ENCODE measurements at places on chromosomes 2 and 18.
A peak's percentile ranks its signal among the peaks of the same experiment; 100 is the strongest.

GRCh38 chr18:58579561-58580047, 49.3 kb downstream of the ALPK2 start:
- no peak for DNase-seq

- DNase-seq = no peak
These were observed 179.0 kb upstream of the HAAO start for GRCh38 chr2:42971381-42971780.

DNA sequence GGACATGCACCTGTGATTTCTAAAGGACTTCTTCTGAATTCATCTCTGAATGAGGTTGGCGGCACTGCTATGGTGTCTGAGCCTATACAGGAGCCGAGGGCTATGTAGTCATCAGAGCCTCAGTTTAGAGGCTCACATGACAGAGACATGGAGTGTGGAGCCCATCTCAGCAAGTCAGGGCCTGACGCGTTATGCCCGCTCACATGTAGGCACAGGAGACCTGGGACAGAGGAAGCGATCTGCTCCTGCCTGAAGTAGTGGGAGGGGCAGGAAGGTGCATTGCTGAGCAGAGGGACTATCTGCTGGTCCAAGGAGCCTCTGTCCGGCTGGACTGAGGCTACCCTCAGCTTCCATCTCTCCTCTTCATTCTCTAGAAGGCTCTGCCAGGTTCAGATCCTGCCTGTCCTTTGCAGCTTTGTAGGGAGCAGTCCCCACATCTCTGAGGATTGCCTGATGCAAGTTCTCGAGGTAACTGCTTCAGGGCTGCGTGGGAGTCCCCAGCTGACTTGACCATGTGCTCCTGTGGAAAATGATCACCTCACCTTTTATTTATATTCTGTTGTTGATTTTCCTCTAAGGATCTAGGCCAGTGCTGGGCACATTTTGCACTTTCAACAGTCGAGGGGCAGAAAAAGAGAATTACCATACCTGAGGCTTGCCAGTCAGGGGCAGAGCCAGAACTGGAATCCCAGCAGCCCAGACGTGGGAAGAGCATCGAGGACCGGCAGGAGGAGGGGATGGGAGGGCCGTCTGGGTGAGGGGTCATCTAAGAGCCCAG, 16.6 kb downstream of the KLHL29 start:
- no peak for DNase-seq

DNA sequence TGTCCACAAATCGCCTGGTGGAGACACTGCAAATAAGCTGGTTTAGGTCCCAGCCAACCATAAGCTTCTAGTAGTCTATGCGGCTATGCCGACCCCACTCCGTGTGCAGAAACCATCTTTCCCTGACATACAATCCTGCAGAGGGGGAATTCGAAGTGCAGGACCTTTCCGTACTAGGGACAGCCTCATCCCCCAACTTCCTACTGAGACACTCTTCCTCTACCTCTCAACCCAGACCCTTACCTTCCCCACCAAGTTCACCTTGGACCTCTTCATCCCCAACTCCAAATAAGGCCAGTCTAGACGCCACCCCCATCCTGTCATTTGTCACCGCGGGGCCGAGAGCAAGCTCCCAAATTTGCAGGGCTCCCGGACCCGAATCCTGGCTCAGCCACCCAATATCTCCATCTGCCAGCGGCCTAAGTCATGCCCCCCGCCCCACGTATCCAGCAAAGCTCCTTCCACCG, 496 bp downstream of the SUCLG1 start:
- peak; percentile 4 for DNase-seq

- DNase-seq = peak; percentile 46
These were observed 22.4 kb downstream of the CYP27C1 start for GRCh38 chr2:127197475-127198385.

DNA sequence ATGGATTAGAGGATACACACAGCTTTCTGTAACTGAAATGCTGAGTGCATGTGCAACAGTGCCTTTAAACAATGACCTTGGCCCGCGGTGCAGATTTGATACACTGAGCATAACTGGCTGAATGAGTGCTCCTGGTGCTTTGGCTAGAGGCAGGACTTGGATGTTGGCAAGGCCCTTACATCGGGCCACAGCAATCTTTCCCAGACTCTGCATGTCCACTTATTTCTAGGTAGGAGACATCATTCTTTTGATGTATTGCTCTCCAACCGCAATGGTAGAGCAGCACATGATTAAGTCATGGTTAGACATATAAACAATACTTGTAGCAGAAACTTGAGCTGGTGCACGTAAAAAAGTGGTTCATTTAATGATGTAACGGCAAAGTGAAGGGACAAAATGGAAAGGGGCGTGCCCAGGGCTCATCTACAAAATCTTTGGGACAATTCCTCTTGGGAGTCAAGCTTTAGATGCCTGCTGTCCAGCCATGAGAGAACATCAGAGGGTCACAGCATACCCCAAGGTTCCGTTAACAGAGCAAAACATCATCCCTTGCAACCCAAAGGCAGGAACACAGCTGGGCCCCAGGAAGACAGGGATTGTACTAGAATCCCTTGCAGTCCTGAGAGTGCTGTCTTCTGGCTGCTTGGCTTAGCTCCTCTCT, 43.4 kb downstream of the RAB31 start:
- no peak for DNase-seq

DNA sequence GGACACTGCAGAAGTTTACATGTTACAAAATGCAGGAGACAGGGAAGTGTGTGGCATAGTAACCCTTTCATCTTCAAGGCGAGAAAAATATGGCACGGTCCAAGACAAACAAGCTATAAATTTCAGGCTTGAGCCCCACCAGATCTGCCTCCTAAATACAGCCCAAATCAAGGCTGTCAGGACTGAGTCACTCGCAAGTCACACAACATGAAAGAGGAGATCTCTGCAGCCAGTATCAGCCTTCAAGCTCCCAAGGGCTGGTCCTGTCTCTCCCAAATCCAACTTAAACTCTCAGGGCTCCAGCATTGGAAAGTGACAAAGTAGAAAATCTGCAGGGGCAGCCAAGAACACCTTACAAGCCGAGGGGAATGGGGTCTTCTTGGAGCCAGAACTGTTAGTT, 106.3 kb upstream of the GATA6 start:
- no peak for DNase-seq

DNA sequence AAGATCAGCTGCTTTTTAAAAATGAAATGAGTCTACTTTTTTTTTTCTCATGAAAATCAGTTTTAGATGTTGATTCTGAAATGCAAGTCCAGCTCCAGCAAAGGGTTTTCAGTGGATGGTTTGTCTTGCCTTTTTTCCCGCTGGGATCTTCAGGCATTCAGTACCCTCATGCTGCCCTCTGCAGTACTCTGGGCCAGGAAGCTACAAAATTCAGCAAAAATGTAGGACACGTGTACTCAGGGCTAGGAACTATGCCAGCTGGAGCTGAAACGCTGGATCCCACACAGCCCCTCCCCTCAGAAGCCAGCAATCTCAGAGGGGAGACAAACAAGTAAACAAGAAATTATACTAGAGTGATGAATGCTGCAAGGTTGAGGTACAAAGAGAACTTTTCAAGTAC, 97.3 kb downstream of the MMADHC start:
- no peak for DNase-seq

GRCh38 chr18:3667255-3668137, 217.5 kb downstream of the TGIF1 start:
- no peak for DNase-seq

GRCh38 chr18:79877163-79878091, 74.0 kb downstream of the SLC66A2 start:
- DNase-seq = no peak

GRCh38 chr18:13989199-13989598, 73.9 kb upstream of the MC2R start:
- no peak for DNase-seq

- DNase-seq = no peak
These were observed 99.5 kb downstream of the MAIP1 start for GRCh38 chr2:200054681-200055468.

DNA sequence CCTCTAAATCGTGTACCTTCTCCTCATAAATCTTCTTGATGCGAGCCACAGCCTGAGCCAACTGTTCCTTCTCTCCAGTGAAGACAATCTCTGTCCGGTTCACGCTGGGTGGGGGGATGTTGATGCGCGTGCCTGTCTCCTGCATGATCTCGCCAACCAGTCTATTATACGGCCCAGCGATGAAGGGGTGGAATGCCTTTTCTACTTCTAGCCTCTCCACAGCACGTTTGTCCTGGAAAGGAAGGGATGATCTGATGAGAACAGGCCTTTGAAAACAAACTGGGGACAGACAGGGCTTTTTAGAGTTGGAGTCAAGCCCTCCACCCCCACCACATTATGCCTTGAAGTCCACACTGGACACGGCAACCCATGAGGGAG, 59.3 kb downstream of the HDLBP start:
- DNase-seq = no peak

- DNase-seq = no peak
These were observed 36.2 kb downstream of the DIPK1C start for GRCh38 chr18:74420926-74421325.

- no peak for DNase-seq
These were observed 78.2 kb downstream of the TCF4 start for GRCh38 chr18:55509631-55510324.

GRCh38 chr18:48802543-48803290, 148.0 kb downstream of the SMAD7 start:
- no peak for DNase-seq

GRCh38 chr2:112451317-112451716, 17.9 kb upstream of the RGPD8 start:
- DNase-seq = no peak

- no peak for DNase-seq
These were observed 105.5 kb upstream of the CCDC68 start for GRCh38 chr18:55064760-55065159.

- DNase-seq = no peak
These were observed 727.9 kb upstream of the LINC00305 start for GRCh38 chr18:64876833-64877232.

DNA sequence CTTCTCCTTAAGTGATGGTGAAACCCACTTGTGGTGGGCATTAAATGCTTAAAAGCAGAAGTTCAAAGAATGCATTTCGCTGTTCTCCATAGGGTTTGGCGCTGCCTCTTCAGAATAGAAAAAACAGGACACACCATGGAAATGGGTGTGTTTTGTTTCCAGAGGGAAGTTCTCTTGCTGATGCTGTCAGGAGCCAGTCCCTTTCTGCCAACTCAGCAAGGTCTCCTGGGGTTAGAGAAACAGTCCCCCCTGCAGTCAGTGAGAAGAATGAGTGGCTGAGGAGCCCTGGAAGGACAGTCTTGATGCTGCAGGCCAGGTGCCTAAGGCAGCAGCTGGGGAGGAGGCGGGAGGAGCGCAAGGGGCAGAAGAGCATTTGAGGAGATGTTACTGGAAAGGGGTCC, 37.8 kb upstream of the ASAP2 start:
- DNase-seq = no peak

DNA sequence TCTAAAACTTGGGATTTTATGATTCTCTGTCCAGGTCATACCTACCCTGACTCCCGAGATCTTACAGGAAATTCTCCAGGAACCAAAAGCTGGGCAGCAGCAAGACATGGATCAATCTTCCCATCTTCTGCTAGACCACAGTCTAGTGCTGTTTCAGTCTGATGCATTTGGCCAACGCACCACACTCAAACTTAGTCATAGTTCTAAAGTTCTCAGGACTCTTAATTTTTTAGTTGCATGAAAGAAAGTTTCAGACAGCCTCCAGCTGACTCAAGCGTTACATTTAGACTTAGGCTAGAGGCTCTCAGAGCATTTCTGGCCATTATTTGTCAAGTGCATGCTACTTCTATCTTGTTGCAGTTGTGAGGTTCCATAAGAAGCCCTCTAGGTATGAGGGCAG, 230.1 kb upstream of the CCDC150 start:
- DNase-seq = no peak

DNA sequence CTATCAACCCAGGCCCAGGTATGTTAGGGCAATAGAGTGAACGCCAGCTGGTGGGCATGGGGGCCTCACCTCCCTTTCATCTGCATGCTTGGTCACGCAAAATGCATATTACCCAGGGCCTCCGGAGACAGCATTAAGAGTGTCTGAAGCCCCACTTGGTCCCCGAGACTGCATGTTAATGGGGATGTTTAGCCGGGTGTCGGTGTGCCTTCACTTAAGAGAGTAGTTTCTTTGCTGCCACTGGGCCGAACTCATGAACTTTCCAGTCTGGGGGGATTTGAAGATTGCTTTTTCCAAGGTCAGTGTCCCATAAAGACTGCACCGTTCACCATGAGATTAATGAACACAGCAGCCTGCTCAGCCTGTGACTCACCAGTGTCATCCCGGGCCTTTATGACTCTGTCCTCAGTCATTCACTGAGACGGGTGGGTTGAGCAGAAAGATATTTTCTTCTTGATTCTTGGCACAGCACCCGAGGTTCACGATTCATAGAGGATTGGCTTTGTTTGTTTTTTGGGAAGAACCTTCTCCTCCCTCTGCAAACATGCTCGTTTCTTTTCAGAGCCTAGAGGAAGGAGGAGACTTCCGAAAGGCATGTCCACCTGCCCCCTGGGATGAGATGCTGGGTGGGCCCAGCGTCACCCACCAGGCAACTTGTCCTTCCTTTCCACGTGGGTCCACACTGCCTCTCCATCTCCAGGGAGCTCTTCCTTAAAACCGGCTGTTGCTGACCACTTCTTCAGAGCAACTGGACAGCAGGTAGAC, 199.1 kb downstream of the GLI2 start:
- DNase-seq = no peak

GRCh38 chr2:11411244-11411643, 54.7 kb downstream of the E2F6 start:
- no peak for DNase-seq

DNA sequence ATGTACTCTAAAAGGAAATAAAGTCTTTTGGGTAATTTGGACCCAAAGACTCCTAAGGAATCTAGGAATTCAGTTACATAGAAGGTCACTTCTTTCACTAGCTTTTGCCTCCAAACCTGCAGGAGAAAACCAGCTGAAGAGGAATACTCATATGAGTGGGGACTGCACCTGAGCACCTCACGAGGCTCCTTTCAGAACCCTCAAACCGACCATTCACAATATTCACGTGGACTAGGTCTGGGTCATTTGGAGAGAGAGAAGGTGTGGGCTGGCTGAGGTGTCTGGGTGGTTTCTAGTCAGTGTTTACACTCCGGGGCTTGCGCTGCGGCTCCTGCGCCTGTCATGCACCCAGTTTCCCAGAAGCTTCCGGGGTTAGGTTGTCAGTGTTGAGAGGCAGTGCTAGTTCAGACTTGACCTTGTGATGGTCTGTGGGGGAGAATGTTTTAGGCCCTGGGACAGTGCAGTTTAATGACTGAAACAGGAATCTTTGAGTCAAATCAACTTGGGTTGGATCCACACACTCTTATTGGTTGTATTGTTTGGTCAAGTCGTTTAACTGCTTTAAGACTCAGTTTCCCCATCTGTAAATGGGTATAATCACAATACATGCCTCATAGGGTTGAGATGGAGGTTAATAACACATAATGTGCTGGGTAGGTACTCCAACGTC, 78.4 kb downstream of the LIMS1 start:
- DNase-seq = peak; percentile 54

DNA sequence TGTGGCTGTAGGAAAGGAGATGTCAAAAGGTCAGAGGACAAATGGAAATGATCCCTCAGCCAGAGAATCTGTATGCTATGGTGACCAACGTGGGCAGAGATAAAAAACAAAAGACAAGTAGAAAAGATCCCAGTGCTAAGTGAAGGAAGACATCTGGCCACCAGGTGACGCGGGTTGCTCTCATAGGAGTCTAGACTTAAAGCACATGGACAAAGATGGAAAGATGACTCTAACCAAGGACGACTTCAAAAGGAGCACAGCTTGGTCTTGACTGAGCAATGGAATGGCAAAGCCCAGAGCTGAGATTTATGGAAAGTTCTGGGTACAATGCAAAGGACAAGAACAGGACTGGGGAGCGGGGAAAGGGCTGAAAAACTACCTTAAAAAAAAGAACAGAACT, 96.8 kb downstream of the CLIP4 start:
- DNase-seq = no peak

- DNase-seq = no peak
These were observed 269.2 kb downstream of the AGAP1 start for GRCh38 chr2:235762832-235763598.

GRCh38 chr2:85830645-85831044, 58.1 kb downstream of the ST3GAL5 start:
- DNase-seq = no peak
